ENCODE measurements at places on chromosomes 1 and 21.

- no peak for DNase-seq
Observed at GRCh38 chr1:187641463-187641862, 812.7 kb downstream of the PLA2G4A start.

DNA sequence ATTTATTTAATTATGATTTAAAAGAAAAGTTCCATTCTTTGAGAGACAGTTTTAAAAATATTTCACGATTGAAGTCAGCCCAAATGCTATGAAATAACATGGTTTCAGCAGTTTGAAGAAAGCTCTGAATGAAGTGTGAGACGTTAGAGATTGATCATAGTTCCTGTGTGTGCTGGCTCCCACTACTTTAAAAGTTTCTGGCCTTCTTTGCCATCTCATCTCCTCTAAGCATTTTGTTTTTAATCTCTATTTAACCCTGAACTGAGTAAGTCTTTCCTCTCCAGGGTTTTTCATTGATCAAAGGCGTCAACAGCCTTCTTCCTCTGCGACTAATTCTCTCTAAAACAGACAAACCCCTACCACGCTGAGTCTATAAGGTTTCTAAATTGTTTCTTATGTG lies 225.3 kb upstream of the B3GALT2 start:
- no peak for DNase-seq

DNA sequence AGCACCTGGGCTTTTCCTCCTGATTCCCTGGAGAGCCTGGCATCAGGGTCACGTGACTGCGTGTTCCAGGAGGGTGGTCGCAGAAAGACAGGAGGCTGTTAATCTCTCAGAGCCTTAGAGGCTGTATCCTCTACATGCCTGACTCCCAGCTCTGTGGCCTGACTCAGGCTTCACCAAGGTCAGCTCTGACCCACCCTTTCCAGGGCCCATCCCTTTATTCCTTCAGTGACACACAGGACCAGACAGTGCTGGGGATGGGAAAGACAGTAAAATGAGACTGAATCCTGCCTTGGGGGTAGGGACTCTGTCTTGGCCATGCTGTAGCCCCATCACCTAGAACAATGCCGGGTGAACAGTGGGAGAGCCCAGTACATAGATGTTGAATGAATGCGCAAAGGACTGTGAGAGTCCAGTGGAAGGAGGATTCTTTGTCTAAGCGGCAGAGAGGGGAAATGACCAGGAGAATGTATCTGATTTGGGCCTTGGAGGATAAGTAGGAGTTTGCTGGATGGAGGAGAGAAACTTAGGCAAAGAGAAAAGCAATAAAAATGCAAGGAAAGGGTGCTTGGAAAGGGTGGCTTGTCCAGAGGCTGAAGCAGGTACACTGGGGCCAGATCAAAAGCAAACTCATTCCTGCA lies 33.0 kb downstream of the EPHX1 start:
- no peak for DNase-seq

DNA sequence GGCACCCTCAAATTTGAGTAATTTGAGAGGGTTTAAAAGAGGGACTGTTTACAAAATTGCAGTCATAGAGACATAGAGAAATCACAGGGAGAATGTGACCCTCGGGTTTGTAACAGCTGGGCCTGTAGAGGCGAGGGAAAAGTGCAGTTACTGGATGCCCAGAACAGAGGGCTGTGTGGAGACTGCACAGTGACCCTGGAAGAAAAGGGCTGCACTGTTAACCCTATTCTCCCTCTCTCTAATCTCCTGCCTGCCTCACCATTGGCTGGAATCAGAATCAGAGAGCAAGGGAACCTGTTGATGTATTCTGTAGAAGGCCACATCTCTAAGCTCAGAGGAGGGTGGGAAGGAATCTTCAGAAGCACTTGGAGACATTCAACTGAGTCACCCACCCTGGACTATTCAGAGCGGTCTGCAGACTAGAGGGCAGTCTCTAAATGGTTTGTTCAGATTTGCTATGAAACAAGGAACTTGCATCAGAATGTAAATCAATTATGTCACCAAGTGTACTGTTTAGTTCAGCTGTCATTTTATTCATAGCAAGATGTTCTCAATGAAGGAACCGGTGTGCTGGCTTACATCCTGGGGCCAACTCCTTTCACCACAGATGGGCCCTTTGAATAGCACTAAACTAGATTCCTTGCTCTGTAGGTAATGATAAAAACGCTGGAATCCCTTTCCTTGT lies 132.2 kb upstream of the HOOK1 start:
- no peak for DNase-seq

DNA sequence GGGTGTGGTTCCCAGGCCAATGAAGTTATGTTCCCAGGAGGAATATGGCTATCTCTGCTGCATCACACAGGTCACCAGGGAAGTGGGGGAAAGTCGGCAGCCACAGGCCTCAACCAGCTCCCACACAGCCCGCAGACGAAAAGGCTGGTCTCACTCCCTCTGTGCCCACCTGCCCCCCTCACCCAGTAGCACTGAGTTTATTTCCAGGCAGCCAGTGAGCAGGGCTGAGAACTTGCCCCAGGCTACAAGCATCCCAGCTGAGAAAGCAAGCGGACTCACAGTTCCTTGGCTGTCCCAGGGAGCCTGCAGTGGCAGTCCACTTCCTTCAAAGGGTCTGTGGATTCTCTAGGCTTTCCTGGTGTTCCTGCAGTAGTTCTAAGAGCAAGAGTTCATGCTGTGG lies 68.9 kb downstream of the SLC5A9 start:
- DNase-seq: no peak
